ENCODE measurements at places on chromosomes 7 and 10.

DNA sequence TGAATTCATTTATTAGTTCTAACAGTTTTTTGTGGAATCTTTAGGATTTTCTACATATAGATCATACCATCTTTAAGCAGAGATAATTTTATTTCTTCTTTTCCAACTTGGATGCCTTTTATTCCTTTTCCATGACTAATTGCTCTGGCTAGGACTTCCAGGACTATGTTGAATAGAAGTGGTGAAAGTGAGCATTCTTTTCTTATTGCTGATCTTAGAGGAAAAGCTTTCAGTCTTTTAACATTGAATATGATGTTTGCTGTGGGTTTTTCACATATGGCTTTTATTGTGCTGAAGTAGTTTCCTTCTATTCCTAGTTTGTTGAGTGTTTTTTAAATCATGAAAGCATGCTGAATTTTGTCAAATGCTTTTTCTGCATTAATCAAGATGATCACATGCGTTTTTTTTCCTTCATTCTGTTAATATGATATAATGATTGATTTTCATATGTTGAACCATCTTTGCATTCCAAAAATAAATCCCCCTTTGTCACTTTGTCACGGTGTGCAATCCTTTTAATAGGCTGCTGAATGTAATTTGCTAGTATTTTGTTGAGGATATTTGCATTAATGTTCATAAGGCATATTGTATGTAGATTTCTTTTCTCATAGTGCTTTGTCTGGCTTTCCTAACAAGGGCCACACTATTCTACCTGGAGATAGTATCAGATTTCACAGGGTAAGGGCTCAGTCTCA lies 92.9 kb downstream of the ZNF467 start:
- no peak for DNase-seq

- DNase-seq, result no peak
Observed at GRCh38 chr7:158271646-158272045, 316.0 kb downstream of the PTPRN2 start.

GRCh38 chr10:46328853-46329689 lies 42.3 kb downstream of the ANTXRL start:
- DNase-seq, result no peak

GRCh38 chr7:33261585-33261984 lies 132.2 kb downstream of the BBS9 start:
- DNase-seq, result no peak

DNA sequence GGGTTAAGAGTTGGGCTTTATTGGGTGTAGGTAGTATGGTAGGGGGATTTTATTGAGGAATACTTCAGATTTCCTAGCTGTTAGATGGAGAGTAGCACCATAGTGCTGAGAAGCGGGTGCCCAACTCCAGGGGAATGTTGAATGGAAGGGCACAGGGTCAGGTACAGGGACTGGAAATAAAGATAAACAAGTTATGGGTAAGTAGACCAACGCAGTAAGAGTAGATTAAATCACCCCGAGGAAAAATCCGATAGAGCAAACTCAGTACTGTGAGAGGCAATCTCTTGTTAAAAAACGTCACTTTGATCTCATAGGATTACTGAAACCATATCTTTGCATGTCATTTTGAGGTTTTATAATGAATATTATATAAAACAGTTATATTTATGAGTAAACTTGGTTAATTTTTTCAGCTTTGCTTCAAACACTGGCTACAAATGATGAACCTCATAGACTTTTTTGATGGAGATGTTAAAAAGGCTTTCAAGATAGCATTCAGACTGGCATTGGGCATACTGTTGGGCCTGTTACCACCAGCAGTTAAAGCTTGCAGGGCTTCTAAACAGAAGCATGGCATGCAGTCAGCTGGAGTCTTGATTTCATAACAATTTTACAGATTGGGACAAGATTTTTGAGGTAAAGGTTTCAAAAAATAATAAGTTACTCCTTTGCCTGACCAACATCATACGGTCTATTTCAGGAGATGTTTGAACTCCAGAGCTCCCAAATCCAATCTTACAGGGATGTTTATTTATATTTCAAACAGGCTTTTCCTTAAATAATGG lies 7.1 kb downstream of the AHR start:
- no peak for DNase-seq

GRCh38 chr10:132104471-132105301 lies 38.9 kb downstream of the JAKMIP3 start:
- peak; percentile 58 for DNase-seq

DNA sequence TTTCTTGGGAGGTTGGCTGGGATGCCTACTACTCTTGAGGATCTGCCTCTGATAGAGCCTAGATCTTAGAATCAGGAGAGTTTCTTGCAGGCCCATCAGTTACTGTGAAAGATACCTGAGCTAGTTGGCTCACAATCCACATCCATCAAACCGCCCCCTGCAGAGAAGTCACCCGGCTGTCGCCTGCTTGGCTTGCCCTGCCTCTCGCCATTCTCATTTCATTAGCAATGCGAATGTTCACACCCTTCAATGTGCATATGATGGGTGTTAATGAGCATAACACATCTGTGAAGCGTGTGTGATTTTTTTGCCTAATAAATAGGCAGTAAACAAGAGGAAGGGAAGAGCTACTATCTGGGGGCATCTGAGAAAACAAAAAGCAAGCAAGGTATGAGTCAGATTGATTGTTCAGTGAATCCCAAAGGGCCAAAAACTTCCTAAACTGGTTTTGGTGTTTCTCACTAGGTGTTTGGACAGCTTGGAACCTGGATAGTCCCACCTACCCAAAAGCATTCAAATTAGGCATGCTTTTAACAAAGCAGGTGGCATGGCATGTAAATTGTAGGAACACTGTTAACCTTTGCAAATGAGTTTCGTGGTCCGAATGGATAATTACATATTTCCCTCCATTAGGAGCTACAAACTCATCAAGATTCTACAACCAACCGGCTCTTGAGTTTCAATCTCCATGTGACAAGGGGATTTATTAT lies 272.3 kb upstream of the C7orf33 start:
- no peak for DNase-seq

DNA sequence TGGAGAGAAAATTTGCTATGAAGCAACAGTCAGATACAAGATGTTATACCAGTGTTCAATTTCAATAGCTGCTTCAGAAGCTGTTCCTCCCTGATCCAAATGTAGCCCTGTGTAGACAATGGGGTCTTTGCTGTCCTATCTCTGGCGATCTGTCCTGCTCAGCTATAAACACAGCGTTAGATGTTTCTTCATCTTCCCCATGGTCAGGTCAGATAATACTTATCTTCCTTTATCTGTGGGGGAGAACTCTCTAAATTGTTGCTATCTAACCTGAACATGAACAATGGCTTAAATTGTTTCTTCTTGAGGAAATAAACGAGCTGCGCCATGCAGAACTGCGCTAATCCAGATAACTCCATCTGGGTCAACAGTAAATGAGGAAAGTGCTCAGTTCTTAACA lies 15.6 kb upstream of the KIAA1217 start:
- DNase-seq, result no peak

- no peak for DNase-seq
Observed at GRCh38 chr10:79196470-79197461, 128.0 kb downstream of the ZMIZ1 start.

- DNase-seq, result no peak
Observed at GRCh38 chr10:120768227-120768626, 82.9 kb upstream of the WDR11 start.

DNA sequence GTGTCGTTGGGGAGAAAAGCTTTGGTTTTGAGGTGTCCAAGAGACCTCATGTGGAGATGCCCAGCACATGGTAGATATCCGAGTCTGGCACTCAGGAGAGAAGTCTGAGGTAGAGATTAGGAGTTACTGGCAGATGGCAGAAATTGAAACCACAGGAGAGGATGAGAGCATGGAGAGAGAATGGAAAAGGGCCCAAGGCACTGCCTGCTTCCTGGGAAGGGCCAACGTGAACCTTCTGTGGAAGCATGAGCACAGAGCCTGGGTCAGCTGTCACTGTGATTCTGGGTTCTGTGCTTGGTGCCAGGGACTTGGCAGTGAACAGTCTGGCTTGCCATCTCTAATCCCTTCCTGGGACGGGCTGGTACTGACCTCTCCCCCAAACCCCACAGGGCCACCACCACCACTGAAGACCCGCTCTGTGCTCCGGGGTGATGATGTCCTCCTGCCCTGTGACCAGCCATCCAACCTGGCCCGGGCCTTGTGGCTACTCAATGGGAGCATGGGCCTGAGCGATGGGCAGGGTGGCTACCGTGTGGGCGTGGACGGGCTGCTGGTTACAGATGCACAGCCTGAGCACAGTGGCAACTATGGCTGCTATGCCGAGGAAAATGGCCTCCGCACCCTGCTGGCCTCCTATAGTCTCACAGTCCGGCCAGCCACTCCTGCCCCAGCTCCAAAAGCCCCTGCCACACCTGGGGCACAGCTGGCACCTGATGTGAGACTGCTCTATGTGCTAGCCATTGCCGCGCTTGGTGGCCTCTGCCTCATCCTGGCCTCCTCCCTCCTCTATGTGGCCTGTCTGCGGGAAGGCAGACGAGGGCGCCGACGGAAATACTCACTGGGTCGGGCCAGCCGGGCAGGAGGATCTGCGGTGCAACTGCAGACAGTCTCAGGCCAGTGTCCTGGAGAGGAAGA lies 4.1 kb downstream of the MRPL43 start:
- peak; percentile 67 for DNase-seq

- DNase-seq, result no peak
Observed at GRCh38 chr7:21844742-21845141, 101.0 kb downstream of the CDCA7L start.

DNA sequence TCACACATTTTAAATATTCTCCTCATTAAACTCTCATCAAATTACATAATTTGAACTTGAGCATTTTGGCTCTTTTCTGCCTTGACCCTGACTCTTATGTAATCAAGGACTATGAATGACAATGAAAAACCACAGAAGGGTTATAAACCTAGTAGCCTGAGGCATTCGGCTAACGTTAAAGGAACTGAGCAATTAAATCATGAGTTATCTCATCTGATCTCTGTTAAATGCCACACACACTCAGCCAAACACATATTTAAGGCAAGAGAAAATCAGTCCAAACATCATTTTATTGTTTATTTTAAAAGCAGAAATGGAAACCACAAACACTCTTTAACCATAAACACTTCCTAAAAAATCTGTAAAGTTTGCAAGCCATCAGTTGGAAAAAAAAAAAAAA lies 204.3 kb downstream of the DGKI start:
- no peak for DNase-seq

DNA sequence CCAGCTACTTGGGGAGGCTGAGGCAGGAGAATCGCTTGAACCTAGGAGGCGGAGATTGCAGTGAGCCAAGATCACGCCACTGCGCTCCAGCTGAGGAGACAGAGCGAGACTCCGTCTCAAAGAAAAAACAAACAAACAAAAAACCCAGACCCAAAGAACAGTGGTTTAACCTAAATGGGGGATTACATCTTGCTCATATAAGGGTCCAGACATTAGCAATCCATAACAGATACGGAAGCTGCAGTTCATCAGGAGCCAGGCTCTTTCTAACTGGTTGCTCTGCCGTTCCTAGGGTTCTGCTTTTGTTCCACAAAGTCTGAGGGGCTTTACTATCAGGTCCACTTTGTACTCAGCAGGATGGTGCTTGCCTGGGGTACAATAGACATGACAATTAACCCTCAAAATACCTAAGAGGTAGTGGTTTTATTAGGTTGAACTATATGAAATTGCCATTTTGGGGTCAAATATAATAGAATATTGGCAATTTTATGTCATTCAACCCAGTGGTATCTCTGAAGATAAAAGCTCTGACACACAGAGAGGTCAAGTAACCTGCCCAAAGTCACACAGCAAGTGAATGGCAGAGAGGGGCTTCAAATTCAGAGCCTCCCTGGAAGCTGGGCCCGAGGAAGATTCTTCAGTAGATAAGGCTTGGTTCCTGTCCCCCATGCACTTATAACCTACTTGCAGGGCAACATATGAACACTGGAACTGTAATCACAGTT lies 21.3 kb downstream of the NYAP1 start:
- no peak for DNase-seq

- no peak for DNase-seq
Observed at GRCh38 chr7:30934225-30934624, 22.6 kb downstream of the AQP1 start.

GRCh38 chr7:127678337-127678736 lies 26.3 kb downstream of the SND1 start:
- no peak for DNase-seq

DNA sequence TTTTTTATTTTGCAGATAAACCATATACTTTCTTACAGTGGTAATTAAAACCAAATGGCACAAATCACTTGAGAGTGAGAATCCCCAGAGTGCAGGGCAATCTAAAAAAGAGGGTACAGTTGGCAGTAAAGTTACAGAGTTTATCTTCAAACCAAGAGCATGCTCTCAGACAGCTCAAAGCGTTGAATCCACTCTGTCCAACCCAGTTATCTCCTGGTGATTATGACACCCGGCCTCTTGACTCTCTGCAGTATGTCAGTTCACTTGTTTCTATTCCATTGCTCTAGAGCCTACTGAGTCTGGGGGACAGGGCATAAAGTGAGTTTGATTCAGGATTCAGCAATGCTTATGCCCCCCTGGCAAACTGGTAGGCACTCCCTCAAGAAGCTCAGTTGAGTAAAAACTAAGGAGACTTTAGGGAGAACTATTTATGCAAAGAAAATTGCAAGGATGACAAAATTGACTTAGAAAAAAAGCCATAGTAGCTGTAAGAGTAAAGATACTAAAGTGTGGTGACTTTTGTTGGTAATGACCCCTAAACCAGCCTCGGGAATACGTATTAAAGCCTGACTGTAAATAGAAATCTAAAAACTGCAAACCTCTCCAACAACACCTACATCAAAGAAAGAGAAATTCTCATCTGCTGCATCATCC lies 55.5 kb downstream of the COL1A2 start:
- no peak for DNase-seq

GRCh38 chr10:86023931-86024280 lies 342.7 kb downstream of the GRID1 start:
- DNase-seq, result peak; percentile 9

DNA sequence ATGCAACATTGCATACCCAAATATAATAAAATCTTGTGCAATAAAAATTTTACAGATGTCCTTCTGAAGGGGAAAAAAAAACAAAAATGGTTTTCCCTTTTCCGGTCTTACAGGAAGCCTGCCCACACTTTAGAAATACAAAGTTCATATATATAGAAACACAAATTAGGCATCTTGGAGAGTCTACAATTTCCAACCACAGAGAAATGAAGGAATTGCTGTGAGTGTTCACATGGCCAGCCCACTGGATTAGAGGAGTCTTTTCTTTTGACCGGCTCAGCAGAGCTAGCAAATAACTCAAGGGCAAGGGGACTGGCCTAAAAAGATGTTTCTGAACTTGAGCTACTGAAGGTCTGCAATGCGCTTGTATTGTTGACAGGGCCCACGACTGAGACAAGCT lies 92.4 kb downstream of the GLI3 start:
- no peak for DNase-seq

GRCh38 chr10:26728957-26729356 lies 31.5 kb downstream of the PDSS1 start:
- no peak for DNase-seq

DNA sequence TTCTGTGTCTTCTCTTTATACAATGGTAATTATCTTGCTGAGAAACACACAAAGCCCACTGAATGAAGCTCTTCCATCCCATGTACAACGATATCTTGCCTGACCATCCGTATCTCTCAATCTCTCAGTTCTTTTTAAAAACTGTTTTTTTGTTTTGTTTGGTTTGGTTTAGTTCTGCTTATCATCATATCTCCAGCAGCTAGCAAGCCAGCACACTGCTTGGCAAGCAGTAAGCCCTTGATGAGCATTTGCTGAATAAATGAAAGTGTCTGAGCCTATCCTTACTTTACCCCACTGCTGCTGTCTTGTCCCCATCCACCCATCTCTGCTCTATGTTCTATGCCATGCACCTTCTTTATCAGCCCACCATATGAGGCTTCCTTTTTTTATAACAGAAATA lies 34.2 kb downstream of the ITGB1 start:
- DNase-seq, result no peak

All from coronary artery (tissue), 2 donors.